Brain microvascular endothelial cell (primary cell): ENCODE measurements at places on chromosomes 5 and 9.

DNA sequence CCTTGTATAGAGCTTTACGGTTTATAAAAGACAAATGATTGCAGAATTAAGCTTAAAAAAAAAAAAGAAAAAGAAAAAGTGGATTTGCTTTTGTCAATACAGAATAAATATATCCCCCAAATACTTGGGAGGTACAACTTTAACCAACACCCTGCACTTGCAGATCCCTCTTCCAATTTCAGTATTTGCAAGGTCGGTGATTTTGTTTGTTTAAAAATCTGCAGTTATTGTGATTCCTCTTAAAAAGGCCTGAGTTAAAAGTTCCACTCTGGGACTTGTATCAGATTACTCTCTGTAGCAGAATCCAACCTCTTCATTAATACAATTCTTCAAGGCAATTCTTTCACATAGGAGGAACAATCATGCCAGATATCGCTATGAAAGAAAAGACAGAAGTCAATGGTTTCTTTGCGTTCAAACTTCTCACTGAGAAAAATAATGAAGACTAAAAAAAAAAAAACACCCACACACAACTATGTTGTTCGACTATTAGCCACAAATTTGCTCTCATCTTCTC, 400.9 kb downstream of the EBF1 start:
- no peak for DNase-seq

DNA sequence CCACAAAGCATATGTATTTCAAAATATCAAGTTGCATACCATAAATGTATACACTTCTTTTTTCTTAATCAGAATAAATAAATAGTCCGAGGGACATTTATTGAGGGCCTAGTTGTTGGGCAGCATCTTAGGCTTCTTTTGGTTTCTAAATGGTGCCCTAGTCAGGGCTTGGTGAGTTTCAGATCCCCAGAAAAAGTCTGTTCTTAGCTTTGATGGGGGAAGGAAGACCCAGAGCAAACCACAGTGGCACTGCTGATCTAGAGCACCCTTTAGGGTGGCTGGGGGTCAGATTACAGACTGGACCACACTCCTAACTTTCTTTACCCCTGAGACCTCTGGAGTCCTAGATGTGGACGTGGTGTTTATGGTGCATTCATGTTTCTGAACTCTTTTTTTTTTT, 97.8 kb downstream of the C9orf152 start:
- DNase-seq = no peak

DNA sequence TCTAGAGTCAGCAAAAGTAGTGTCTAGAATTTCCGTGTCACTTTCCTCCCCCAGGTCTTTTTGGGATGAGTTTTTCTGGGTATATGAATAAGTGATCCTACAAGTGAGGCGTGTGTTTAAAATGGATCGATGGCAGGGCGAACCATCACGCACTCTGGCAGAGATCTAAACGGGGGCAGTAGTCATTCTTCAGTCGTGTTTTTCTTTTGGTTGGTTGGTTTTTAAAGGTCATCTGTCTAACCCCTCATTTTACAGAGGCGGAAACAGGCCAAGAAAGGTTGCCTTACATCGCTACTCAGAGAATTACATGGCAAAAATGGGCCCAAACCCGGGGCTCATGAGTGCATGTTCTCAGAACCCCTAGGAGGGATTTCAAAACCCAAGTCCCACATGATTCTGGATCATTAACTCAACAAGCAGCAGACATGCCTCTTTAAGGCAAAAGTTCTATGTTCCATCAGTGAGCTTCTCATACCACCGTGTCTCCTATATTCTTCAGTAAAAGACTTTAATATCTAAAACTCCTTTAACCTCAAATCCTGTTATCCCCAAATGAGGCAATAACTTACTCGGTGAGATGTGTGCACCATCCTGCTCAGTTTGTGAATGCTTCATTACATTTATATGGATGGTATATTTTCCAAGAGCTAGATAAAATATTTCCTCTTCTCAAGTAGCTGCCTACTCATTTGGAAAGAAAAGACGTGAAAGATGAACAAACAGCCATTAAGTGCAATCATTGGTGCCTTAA, 145.8 kb downstream of the AOPEP start:
- DNase-seq = no peak

DNA sequence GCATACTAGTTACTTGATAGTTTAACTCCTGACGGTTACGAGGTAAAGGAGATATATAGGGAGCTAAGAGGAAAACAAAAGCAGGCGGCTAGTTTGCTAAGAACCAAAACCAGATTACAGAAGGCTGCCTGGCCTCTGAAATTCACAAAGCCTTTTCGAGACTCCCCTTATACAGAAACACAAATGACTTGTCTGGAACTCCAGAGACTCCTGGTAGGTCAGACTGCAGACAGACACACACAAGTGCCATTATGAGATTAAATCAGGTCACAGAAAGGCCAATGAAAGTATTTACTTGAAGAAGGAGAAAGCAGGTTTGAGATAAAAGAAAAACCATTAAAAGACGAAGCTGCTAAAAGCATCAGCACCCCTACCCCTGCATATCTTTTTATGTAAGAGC, 142.5 kb upstream of the LRRTM2 start:
- DNase-seq = no peak

DNA sequence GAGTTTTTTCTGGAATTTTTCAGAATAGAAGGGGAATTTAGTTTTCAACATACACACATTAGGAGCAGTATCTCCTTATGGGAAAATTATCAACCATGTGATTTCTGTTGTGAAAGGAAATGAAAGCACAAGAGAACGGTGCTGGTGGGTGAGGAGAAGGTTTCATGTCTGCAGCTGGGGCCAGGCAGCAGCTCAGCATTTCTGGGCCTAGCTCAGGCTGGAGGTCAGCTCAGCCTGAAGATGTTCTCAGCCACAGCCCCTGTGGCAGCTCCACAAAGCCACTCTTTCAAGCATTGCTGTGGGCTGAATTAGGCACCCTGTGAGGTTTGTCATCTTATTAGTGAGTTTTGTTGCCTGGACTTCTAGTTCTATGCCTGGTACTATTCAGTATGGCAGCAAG, 90.3 kb downstream of the DIRAS2 start:
- no peak for DNase-seq

DNA sequence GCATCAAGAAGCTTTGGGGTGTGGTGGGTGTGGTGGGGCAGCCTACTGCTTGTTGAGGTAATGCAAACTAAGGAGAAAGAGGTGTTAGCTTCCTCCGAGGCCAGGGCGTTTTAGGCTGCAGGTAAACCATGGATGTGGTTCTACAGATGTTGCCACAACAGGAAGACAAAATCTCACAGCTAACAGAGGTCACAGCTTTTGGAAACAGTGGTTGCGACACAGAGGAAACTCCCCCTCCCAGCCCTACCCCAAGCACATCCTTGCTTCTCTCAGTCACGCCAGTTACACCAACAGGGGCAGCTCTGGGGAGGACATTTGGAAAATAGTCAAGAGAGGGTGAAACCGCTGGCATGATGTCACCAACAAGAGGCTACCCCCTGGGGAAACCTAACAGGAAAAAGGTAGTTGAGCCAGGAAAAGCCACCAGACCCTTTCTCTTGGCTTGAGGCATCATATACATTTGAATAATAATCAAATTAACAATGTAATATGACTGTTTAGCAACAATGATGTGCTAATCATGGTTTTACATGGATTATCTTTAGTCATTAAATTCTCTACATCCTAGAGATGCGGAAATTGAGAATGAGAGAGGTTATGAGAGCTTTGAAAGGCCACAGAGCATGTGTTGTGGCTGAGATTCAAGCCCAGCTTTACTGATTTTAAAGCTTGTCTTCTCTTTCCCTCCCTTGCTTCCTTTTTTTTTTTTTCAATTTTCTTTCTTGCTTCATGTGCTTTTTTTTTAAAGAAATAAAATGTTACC, 82.2 kb upstream of the IL12B start:
- no peak for DNase-seq

- DNase-seq = no peak
Observed at GRCh38 chr5:90503596-90503995, 25.8 kb downstream of the LYSMD3 start.

DNA sequence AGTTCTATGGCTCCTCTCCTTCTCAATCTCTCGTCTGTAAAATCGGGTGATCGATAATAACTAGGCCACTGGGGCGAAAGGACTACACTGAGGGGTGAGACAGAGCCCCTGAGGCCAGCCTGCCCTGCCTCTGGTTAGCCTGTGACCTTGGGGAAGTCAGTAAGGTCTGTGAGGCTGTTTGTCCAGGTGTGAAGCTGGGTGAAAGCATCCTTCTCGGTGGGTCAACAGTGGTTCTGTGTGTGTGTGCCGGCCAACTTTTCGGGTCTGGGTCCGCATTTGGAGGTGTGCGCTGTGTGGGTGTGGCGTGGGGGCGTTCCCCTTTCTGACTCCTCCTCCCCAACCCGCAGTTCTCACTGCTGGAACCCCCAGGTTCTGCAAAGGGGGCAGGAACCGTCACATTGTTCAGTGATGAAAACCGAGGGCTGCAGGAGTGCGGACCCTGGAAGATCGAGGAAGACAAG, 5.0 kb upstream of the RNF44 start:
- DNase-seq = no peak

- DNase-seq = no peak
Observed at GRCh38 chr5:126023994-126024441, 399.2 kb upstream of the GRAMD2B start.

- DNase-seq = no peak
Observed at GRCh38 chr5:77645158-77645994, 6.9 kb upstream of the OTP start.

- DNase-seq = no peak
Observed at GRCh38 chr9:133982971-133983720, 9.0 kb downstream of the VAV2 start.

DNA sequence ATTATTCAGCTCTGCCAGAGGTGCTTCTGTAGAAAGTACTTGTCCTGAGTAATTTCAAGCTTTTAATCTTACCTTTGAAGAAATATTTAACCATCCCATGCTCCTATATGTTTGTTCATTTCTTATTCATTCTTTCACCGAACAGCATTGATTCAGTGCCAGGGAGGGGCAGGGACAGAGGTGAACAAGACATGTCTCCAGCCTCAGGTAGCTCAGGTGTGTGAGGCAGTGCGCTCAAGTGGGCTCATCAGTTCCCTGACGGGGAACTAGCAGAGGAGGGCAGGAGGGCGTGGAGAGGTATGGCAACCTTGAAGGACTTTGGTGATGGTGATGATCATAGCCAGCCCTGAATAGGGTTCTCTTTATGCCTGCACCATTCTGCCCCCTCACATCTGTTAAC, 25.9 kb downstream of the ERGIC1 start:
- no peak for DNase-seq

- no peak for DNase-seq
Observed at GRCh38 chr5:122442938-122443337, 130.9 kb downstream of the SNCAIP start.

- peak; percentile 10 for DNase-seq
Observed at GRCh38 chr9:131915181-131915580, 164.5 kb downstream of the MED27 start.

- DNase-seq = no peak
Observed at GRCh38 chr9:111936391-111936790, 39.8 kb downstream of the UGCG start.

GRCh38 chr9:20662156-20662555, 21.9 kb upstream of the FOCAD start:
- no peak for DNase-seq

DNA sequence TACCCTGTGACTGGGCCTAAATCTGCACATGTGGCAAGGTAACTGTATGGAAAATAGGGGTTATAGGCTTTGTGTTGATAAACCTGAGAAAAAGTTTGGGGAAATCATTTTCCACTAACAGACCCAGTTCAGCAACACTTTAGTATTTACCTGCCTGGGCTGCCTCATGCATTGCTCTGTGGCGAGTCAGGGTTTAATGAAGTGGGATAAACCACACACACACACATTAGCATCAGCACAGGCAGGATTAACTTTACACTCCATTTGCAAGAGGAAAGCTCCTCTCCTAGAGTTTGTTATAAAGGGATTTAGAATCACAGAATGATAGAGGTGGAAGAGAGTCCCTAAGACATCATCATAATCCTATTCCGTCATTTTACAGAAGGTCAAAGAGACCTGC, 20.0 kb upstream of the ZCCHC7 start:
- DNase-seq = no peak

GRCh38 chr5:132269635-132270334, 12.3 kb downstream of the PDLIM4 start:
- no peak for DNase-seq

DNA sequence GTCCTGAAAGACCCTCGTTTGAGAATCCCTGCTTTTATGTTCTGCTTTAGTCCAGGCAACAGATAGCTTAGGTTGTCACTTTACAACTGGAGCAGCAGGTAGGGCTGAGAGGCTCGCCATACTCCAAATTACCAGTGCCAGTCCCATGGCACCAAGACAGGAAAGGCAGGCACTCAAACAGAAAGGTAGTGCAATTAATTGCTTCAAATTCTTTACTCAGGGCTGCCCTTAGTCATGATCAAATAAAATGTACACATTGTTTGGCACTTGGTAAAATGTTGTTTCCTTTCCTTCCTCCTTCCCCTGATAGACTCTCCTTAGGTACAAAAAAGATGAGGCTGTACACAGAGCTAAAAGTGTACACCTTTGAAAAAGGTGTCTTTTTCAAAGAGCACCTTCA, 115.8 kb upstream of the CCDC152 start:
- no peak for DNase-seq
